ENCODE measurements at places on chromosomes 11 and 22. TPM values are rescaled to one million over a fixed set of nuclear protein-coding genes. Genes with fewer than 3 reads are reported as not detected.

DNA sequence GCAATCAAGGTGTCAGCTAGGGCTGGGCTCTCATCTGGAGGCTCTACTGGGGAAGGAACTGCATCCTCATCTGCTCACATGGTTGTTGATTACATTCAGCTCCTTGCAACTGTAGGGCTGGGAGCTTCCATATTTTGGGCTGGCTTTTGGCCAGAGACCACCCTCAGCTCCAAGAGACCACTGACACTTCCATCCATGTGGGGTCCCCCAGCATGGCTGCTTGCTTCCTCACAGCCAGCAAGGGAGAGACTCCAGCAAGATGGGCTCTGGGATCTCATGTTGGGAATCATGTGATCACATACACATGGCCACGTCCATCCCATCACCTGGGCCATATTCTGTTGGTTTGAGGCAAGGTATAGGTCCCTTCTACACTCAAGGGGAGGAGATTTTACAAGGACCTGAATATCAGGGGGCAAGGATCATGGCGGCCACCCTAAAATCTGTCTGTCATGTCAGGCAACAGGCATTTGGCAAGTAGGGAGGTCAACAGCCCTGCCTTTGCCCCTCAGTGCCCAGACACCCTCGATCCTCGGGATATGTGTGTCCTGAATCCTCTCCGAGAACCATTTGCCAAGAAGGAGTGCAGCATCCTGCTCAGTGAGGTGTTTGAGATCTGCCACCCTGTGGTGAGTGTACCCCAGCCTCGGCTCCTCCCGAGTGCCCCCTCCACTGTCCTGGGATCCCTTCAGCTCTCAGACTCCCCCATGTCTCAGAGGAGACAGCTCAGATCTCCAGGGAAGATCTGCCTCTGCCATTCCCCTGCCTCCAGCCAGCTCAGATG lies 48.7 kb downstream of the OTOG start:
- H3K27ac ChIP-seq, result no peak overlapping the region
- no peak for DNase-seq
- H3K27me3 ChIP-seq, result no peaks in the 10 kb centered on the region
- no peaks in the 10 kb centered on the region for H3K4me1 ChIP-seq
- H3K36me3 ChIP-seq, result no peaks in the 10 kb centered on the region
- no peak overlapping the region for H3K4me3 ChIP-seq

GRCh38 chr11:64597671-64598101 lies 6.7 kb downstream of the SLC22A12 start:
- H3K27me3 ChIP-seq, result no peaks in the 10 kb centered on the region
- no peak overlapping the region for H3K4me3 ChIP-seq
- H3K4me1 ChIP-seq, result no peaks in the 10 kb centered on the region
- H3K27ac ChIP-seq, result no peak overlapping the region

DNA sequence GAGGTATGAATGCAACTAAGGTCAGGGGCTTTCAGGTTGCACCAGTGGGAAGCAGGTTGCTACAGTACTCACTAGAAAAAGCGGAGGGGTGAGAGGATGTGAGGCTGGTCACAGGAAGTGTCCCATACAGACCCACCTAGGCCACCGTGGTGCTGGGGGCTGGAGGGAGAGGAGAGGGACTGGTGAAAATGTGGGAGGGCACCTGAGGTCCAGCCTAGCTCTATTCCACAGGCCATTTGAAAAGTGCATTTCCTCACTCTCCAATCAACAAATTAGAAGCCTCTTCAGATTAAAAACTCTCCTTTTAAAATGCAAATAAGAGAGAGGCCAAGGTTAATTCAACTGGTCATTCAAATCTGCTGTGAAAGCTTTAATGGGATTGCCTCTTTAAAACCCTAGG lies 38.6 kb upstream of the NCAM1 start:
- no peak overlapping the region for H3K4me3 ChIP-seq
- no peak overlapping the region for H3K27ac ChIP-seq
- DNase-seq, result no peak
- no peaks in the 10 kb centered on the region for H3K4me1 ChIP-seq
- no peaks in the 10 kb centered on the region for H3K27me3 ChIP-seq
- H3K36me3 ChIP-seq, result no peaks in the 10 kb centered on the region

DNA sequence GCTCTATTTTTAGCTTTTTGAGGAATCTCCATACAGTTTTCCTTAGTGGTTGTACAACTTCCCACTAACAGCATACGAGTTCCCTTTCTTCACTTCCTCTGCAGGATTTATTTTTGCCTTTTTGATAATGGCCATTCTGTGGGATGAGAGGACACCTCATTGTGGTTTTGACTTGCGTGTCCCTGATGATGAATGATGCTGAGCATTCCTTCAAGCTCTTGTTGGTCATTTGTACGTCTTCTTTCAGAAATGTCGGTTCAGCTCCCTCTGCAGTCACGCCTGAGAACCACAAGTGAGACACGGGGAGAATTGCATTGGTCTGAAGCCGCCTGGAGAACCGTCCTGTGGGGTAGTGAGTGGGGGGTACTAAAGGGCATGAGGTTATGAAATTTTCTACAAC lies 2.0 kb upstream of the KRTAP5-10 start:
- H3K27ac ChIP-seq, result no peak overlapping the region
- no peaks in the 10 kb centered on the region for H3K27me3 ChIP-seq
- no peak overlapping the region for H3K4me3 ChIP-seq
- H3K4me1 ChIP-seq, result no peaks in the 10 kb centered on the region
- peak; percentile 44 for DNase-seq

DNA sequence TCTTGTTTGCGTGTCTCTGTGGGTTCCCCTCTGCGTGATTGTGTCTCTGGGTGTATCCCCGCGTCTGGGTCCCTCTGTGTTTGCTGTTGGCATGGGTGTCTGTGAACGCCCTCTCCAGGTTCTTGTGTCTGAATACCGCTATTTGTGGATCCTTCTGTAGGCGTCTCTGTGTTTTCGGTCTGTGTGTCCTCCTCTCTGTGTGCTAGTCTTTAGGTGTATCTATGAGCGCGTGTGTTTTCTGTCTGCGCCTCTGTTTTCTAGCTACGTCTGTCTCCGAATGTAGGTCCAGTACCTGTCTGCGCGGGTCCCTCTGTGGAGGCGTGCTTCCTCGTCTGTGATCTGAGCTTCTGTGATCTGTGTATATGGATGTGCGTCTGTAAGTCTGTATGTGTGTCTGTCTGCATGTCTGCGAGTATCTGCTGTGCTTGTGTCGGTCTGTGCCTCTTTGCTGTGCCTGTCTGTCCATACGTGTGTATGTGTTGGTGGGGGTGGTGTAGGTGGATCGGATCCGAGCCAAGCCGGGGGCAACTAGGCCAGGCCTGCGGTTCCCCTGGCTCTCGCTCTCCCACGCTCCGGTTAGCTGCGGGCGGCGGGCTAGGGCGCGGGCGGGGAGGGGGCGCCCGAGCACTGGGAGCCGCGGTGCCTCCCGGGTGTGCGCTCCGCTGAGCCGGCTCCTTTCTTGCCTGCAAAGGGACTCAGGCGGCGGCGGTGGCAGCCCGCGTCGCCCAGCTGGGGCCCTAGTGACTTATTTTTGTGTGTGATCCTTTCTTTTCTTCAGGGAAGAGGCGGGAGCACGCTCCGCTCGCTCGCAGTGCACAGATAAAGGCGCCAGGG lies 105.3 kb upstream of the E2F8 start:
- no peaks in the 10 kb centered on the region for H3K36me3 ChIP-seq
- H3K4me3 ChIP-seq, result peak overlapping the region; percentile 62
- peak; percentile 64 for DNase-seq
- H3K27me3 ChIP-seq, result peaks cover 53% of the 10 kb centered on the region
- no peak overlapping the region for H3K27ac ChIP-seq
- H3K4me1 ChIP-seq, result no peaks in the 10 kb centered on the region

DNA sequence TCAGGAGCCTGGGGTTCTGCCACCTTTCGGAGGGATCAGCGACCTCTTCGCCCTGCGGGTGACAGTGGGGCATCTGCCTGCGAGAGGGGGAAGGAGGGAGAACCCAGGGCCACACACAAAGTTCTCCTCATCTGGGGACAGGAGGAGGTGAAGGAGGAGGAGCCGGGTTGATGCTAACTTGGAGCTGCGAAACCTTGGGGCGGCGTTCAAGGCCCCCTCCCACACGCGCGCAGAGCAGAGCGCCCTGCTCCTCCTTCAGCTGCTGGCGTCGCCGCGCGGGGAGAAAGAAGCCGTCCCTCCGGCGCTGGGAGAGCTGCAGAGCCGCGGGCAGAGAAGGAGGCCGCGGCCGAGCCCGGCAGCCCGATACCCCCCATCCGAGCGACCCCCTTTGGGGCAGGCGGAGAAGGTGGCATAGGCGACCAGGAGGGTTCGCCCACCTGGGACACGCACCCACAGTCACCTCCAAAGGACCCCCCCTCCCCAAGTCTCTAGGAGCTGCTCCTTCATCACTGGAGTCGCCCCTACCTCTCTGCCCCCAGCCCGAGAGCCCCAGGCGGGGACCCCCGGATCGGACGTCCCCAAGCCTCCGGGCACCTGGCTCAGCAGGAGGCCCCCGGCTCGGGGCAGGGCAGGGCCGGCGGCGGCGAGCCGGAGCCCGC lies at the start of gene RASD2:
RASD2 (plus strand) TSS at position 237 of the 659 bp plus-strand sequence. CDS start 5,979 bp downstream, outside the sequence.
- H3K27me3 ChIP-seq, result no peaks in the 10 kb centered on the region
- H3K4me1 ChIP-seq, result no peaks in the 10 kb centered on the region
- H3K36me3 ChIP-seq, result no peaks in the 10 kb centered on the region
- peak; percentile 86 for DNase-seq

- no peaks in the 10 kb centered on the region for H3K36me3 ChIP-seq
- H3K4me1 ChIP-seq, result no peaks in the 10 kb centered on the region
- H3K4me3 ChIP-seq, result no peak overlapping the region
- no peaks in the 10 kb centered on the region for H3K27me3 ChIP-seq
These were observed 6.9 kb upstream of the MS4A14 start for GRCh38 chr11:60389279-60389910.

DNA sequence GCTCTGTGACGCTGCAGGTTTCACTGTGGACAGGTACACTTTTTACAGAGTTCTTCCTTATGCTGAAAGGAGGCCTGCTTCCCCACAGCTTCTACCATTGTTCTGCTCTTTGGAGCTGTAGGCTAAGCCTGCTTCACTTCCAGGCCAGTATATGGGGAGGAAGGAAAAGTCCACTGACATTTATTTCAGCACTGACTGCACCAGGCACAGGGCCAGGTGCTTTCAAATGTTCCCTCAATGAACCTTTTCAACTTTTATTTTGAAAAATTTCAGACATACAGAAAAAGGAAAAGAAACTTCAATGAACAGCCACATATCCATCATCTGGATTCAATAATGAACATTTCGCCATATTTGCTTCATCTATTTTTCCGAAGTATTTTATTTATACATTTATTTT lies 22.0 kb downstream of the POU2F3 start:
- no peaks in the 10 kb centered on the region for H3K36me3 ChIP-seq
- H3K4me3 ChIP-seq, result no peak overlapping the region
- H3K27me3 ChIP-seq, result no peaks in the 10 kb centered on the region

DNA sequence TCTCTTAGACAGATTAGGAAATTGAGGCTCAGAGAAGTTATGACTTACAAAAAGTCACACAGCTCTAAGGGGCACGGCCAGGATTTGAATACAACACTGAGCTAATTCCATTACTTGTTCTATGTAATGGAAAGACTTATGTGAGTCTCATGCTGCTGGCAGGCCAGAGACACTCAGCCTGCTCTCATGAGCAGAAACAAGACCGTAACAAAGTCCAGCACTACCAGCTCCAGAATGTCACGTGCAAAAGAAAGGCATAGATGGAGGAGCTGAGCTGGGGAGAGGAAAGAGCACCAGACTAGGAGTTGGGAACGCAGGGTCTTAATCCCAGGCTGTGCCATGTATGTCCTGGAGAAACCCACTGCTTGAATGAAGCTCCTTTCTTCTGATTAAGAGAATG lies 1.8 kb downstream of the CHRDL2 start:
- H3K27ac ChIP-seq, result no peak overlapping the region
- no peak overlapping the region for H3K4me3 ChIP-seq
- no peak for DNase-seq
- peaks cover 12% of the 10 kb centered on the region for H3K27me3 ChIP-seq

GRCh38 chr11:73135346-73136284 lies 6.5 kb downstream of the FCHSD2 start:
- no peaks in the 10 kb centered on the region for H3K27me3 ChIP-seq
- no peak overlapping the region for H3K27ac ChIP-seq
- no peak for DNase-seq
- peaks cover 3% of the 10 kb centered on the region for H3K4me1 ChIP-seq
- H3K4me3 ChIP-seq, result no peak overlapping the region

- H3K36me3 ChIP-seq, result peaks cover 40% of the 10 kb centered on the region
- no peak overlapping the region for H3K4me3 ChIP-seq
- H3K27ac ChIP-seq, result peak overlapping the region; percentile 97
- H3K4me1 ChIP-seq, result peaks cover 29% of the 10 kb centered on the region
- no peaks in the 10 kb centered on the region for H3K27me3 ChIP-seq
- DNase-seq, result no peak
These were observed 4.3 kb downstream of the SMTN start for GRCh38 chr22:31085493-31085824.

DNA sequence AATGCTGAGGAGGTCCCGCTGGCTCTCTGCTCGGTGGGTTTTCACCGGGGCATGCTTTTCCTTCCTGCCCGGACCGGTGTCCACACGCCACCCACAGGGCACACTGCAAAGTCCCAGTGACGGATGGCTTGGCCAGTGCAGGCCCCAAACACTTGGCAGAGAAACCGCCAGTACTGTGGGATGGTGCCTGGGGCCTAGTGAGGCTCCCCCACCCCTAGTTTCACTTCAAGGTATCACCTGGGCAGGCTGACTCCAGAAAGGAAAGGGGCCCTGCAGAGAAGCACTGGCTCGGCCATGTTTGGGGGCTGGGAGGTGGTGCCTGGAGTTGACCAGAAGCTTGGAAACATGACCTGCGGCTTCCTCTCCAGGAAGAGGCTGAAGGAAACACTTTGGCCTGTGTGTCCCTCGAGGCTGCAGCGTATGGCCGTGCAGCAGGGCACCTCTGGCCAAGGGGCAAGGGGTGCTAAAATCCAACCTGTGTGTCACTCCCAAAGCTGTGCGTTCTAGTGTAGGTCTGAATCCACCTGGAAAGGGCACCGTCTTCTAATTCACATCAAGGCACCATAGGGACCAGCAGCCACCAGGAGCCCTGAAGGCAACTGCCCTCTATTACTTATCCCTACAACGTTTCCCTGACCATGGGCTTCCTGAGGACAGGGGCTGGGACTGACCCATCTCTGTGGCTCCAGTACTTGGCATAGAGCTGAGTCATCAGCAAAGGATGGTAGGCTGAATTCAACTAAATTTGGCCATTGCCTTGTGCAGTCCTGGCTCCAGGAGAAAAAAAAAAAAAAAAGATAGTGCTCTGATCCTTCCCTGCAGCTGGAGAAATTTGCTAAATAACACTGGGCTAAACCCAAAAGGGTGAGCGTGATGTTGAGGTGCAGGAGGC lies 22.6 kb downstream of the TPBGL start:
- H3K27me3 ChIP-seq, result no peaks in the 10 kb centered on the region
- no peak overlapping the region for H3K4me3 ChIP-seq
- H3K36me3 ChIP-seq, result no peaks in the 10 kb centered on the region
- peaks cover 2% of the 10 kb centered on the region for H3K4me1 ChIP-seq

- H3K27me3 ChIP-seq, result no peaks in the 10 kb centered on the region
- no peak for DNase-seq
- no peak overlapping the region for H3K4me3 ChIP-seq
- H3K4me1 ChIP-seq, result no peaks in the 10 kb centered on the region
These were observed 406.6 kb upstream of the LARGE1 start for GRCh38 chr22:34326901-34327300.

- peaks cover 6% of the 10 kb centered on the region for H3K36me3 ChIP-seq
- H3K4me1 ChIP-seq, result peaks cover 63% of the 10 kb centered on the region
- no peak for DNase-seq
These were observed 43.7 kb downstream of the MED15 start for GRCh38 chr22:20550851-20551744.

PLA2G3 gene
- not detected for total RNA-seq

TYMP gene
- total RNA-seq, result 163 TPM

ADAMTS8 gene
- total RNA-seq, result 1.2 TPM

HEPN1 gene
- not detected for total RNA-seq

TBX10 gene
- not detected for total RNA-seq

NPAT gene
- 17.6 TPM for total RNA-seq

DDTL gene
- total RNA-seq, result 5.6 TPM

MMP20 gene
- not detected for total RNA-seq

OR2AG1 gene
- not detected for total RNA-seq

DSCAML1 gene
- total RNA-seq, result 17.3 TPM

MMP11 gene
- 4.4 TPM for total RNA-seq

DHCR7 gene
- 17.8 TPM for total RNA-seq

PATE4 gene
- total RNA-seq, result not detected
